ENCODE measurements at places on chromosomes 7 and 10. TPM values are rescaled to one million over a fixed set of nuclear protein-coding genes. Genes with fewer than 3 reads are reported as not detected.

TAS2R4 gene
- total RNA-seq = 2.3 TPM

PLXDC2 gene
- 22.7 TPM for total RNA-seq

PRSS2 gene
- 6.3 TPM for total RNA-seq

ZNF804B gene
- 0.14 TPM for total RNA-seq

SPDYE1 gene
- not detected for total RNA-seq

OGDH gene
- total RNA-seq = 96.0 TPM

ZNF679 gene
- total RNA-seq = not detected

EGFR gene
- 4.2 TPM for total RNA-seq

STRIP2 gene
- total RNA-seq = 11.8 TPM

SPAM1 gene
- 0.18 TPM for total RNA-seq

LRRC4 gene
- total RNA-seq = 0.38 TPM

CCDC186 gene
- total RNA-seq = 16.4 TPM

PHTF2 gene
- total RNA-seq = 21.9 TPM

HEPACAM2 gene
- not detected for total RNA-seq

CLDN12 gene
- 43.7 TPM for total RNA-seq
